Hematopoietic multipotent progenitor cell treated with erythropoietin and hydrocortisone succinate and interleukin-3 and kit ligand, for 15 days (in vitro differentiated cells): ENCODE measurements at places on chromosomes 4 and X.

DNA sequence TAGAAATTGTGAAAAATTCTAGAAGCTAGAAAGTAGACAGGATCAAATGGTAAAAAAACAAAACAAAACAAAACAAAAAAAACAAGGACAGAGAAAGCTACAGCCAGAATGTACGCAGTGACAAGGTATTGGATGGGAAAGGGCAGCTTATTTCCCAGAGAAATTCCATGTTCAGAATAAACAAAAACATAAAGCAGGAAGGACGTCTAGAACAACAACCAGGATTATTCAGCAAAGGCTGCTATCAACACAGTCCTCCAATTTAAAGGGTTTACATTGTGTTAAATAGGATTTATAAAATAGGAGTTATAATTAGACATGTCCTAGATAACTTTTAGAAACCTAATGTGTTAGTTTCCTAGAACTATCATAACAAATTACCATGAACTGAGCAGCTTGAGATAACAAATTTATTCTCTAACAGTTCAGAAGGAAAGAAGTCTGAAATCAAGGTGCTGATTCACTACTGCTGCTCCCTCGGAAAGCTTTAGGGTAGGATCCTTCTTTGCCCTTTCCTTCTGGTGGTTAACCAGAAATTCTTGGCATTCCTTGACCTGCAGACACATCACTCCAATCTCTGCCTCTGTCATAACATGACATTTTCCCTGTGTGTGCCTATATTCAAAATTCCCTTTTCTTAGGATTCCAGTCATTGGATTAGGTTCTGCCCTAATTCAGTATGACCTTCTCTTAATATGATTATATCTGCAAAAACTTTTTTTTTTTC lies 175.6 kb downstream of the SNCA start:
- DNase-seq, result no peak

DNA sequence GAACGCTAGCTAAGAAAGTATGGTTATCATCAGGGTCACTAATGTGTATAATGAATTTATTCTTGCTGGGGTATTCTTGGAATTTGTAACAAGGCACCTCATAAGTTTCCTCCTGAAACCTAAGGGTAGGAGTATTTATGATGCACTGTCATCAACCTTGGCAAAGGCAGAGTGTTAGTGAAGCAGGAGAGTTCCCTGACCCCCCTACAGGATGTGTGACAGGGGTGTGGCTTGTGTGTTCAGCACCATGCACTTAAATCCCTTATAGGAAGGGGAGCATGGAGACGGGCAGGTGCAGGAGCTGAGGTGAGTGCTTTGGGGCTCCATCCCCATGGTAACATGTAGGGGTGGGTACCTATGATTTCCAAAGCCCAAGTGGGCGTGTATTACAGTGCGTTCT lies 237.7 kb downstream of the GALNTL6 start:
- DNase-seq, result no peak

GRCh38 chr4:189048119-189048518 lies 892.6 kb upstream of the FRG1 start:
- no peak for DNase-seq

DNA sequence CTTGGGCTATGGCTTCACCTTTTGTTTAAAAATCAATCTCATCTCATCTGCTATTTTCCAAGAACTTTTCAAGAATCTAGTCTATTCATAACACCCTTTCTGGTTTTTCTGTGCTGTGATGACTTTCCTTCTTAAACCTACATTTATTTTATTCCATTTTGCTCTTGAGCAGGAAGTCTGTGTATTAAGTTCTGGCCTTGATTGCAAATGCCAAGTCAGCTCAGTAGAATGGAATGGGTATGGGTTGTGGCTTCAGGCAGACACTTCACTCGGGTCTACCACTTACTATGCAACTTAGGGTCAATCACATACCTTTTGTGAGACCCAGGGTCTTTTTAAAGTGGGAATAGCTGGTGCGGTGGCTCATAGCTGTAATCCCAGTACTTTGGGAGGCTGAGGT lies 522.3 kb downstream of the TRIML1 start:
- DNase-seq, result no peak

DNA sequence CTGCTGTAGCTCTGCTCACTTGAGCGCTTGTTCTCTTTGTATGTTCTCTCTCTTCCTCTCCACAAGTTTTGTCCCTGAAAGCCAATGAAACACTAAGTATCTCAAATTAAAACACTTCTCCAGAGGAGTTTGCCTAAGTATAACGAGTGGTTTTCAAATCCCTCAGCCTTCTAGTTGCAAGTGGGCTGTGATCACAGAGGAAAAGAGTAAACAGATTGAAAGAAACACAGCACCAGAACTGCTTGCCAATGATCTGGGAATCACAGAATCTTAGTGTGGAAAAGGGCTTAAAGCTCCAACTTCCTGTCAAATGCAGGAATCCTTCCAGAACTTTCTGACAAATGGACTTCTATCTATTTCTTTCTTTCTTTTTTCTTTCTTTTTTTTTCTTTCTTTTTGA lies 4.8 kb upstream of the PRSS12 start:
- no peak for DNase-seq

- no peak for DNase-seq
These were observed 1.8 kb upstream of the PRPS1 start for GRCh38 chrX:107626481-107626880.

DNA sequence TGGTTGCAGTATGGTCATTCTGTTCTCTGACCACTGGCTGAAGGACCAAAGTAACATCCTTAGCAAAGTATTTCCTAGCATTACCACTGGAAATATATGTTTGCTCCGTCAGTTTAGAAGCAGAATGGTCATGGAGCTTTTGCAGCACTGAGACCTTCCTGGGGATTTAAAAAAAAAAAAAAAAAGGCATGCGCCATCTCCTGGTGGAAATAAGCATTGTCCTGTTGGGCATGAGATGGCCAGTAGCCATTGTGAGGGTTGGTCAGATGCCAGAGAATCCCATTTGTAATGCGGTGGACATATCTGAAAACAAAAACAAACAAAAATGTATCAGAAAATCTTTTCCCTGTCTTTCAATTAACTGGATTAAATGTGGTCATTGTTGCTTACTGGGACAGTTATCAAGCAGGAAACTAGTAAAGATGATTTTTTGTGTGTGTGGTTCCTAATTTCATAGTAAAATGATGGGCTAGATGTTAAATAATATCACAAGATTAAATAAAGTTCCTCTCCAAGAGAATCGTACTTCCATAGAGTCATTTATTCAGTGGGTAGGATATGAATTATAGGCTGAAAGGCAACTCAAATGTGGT lies 139.6 kb downstream of the SOWAHB start:
- peak; percentile 8 for DNase-seq
